ENCODE measurements at places on chromosomes 1 and 21. TPM values are rescaled to one million over a fixed set of nuclear protein-coding genes. Genes with fewer than 3 reads are reported as not detected.

TMPRSS2 gene
- 0.10 TPM for total RNA-seq

CD34 gene
- 24.5 TPM for total RNA-seq

- DNase-seq = peak; percentile 82
- H3K36me3 ChIP-seq = no peaks in the 10 kb centered on the region
- peak overlapping the region; percentile 52 for H3K27ac ChIP-seq
These were observed 24.8 kb upstream of the SELENON start for GRCh38 chr1:25774921-25775771.

- H3K36me3 ChIP-seq = no peaks in the 10 kb centered on the region
- H3K4me1 ChIP-seq = no peaks in the 10 kb centered on the region
- peaks cover 10% of the 10 kb centered on the region for H3K27me3 ChIP-seq
- no peak overlapping the region for H3K27ac ChIP-seq
These were observed 19.0 kb downstream of the CYP4B1 start for GRCh38 chr1:46817814-46818213.

KCNC4 gene
- 10.6 TPM for total RNA-seq

- peaks cover 3% of the 10 kb centered on the region for H3K36me3 ChIP-seq
- H3K4me1 ChIP-seq = no peaks in the 10 kb centered on the region
- no peak overlapping the region for H3K4me3 ChIP-seq
- DNase-seq = peak; percentile 84
- H3K27ac ChIP-seq = no peak overlapping the region
These were observed 170.5 kb downstream of the APP start for GRCh38 chr21:25999921-26000582.

DNA sequence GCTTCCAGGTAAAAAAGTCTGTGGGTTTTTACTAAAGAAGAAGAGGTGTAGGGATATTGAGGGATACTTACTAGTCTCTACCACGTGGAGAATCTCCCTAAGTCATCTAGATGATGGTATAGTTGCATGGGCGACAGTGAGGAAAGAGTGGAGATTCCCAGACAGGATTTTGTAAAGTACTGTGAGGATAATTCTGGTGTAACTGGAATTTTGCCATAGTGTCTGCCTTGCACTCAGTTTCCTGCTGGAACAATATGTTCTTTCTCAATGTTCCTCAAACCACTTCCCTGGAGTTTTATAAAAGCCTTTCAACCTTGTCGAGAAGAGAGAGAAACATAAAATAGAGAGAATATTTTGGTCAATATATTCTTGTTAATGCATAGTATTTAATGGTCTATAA is 95.1 kb upstream of the WLS start:
- H3K4me1 ChIP-seq = no peaks in the 10 kb centered on the region
- no peak overlapping the region for H3K4me3 ChIP-seq
- no peak overlapping the region for H3K27ac ChIP-seq
- no peaks in the 10 kb centered on the region for H3K36me3 ChIP-seq

DNA sequence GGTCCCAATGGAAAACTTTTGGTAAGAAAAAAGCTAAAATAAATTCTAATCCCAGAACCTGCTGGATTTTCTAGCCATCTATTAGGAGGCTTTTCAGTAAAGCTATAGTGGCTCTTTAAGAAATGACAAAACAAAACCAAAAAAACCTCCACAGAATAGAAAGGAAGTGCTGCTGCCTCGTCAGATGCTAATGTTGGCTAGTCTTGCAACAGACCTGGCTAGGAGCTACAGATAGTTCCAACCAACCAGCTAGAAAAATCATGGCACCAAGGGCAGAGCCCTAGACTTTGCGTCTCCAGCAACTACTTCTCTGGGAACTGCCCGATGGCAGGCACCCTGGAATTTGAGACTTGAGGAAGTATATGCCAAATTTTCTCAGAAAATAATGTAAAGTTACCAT is 7.6 kb downstream of the CD101 start:
- DNase-seq = no peak
- H3K27ac ChIP-seq = peak overlapping the region; percentile 57
- H3K27me3 ChIP-seq = no peaks in the 10 kb centered on the region
- no peak overlapping the region for H3K4me3 ChIP-seq

GRCh38 chr1:169623132-169623926 is 6.6 kb downstream of the SELP start:
- H3K4me1 ChIP-seq = peaks cover 10% of the 10 kb centered on the region
- DNase-seq = no peak

DNA sequence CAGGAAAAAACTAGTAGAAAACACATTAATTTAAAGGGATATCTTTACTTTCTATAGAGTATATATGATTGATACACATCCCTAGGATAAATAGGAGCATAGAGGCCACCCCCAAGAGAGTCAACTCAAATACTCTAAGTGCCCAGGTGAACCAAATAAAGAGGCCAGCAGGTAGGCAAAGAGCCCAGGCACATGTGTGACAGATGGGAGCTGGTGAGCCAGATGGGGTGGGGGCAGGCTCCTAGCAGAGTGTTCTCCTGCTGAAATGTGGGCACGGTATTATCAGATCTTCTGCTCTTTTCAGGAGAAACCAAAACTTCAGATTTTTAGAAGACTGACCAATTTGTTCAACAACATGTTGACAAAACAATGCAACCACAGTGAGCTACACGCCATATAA is 333.4 kb upstream of the PKN2 start:
- H3K4me3 ChIP-seq = no peak overlapping the region
- DNase-seq = no peak
- no peaks in the 10 kb centered on the region for H3K36me3 ChIP-seq
- H3K27me3 ChIP-seq = no peaks in the 10 kb centered on the region

- no peaks in the 10 kb centered on the region for H3K27me3 ChIP-seq
- no peak for DNase-seq
- H3K27ac ChIP-seq = no peak overlapping the region
- H3K4me1 ChIP-seq = peaks cover 4% of the 10 kb centered on the region
These were observed 19.7 kb downstream of the BCAR3 start for GRCh38 chr1:93661829-93662474.

GRCh38 chr21:34305605-34306604 is 57.9 kb upstream of the KCNE2 start:
- H3K36me3 ChIP-seq = no peaks in the 10 kb centered on the region
- H3K27ac ChIP-seq = no peak overlapping the region
- no peak overlapping the region for H3K4me3 ChIP-seq
- no peaks in the 10 kb centered on the region for H3K4me1 ChIP-seq

- H3K27ac ChIP-seq = no peak overlapping the region
- no peaks in the 10 kb centered on the region for H3K36me3 ChIP-seq
- no peak for DNase-seq
- no peaks in the 10 kb centered on the region for H3K4me1 ChIP-seq
These were observed 15.0 kb downstream of the DISP1 start for GRCh38 chr1:222829868-222830267.

DNA sequence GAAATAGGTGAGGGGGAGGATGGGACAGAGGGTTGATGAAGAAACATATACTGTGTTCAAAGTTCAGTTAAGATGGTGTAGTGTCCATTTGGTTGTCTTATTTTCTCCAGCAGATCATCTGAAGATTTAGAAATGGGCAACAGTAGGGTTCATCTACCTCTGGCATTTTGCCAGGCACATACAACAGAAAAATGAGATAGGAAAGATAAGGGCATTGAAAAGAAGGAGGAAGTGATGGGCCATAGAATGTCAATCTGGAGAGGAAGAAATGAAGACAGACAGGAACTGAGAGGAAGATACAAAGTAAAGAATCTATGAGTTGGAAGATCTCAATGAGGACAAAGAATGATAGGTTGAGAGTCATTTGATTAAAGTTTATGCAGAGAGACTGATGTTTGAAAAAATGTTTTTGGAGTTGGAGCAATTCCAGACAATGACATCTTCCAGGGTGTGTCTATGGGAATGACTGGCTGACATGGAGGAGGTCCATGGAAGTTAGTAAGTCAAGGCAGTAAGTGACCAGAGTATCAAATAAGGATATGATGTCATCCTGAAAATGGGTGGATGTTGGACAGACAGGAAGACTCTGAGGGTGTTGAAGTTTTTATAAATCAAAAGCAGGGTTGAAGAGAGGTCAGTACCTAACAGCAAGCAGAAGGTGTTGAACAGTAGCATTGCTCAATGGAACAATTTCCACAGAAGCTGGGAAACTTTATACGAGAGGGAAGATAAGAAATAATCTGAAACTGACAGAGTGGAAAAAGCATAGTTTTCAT is 18.7 kb upstream of the CD55 start:
- no peak overlapping the region for H3K4me3 ChIP-seq
- DNase-seq = no peak
- no peak overlapping the region for H3K27ac ChIP-seq
- peaks cover 11% of the 10 kb centered on the region for H3K4me1 ChIP-seq
- H3K36me3 ChIP-seq = no peaks in the 10 kb centered on the region
